A549 treated with ZK216348 at 1 μM for 4 hours (cell line): ENCODE measurements at places on chromosomes 4 and X. TPM values are rescaled to one million over a fixed set of nuclear protein-coding genes. Genes with fewer than 3 reads are reported as not detected.

GAGE12J gene
- total RNA-seq = not detected in 5 replicates

SPANXN4 gene
- not detected in 5 replicates for total RNA-seq

GDPD2 gene
- 0.17 TPM in 1 of 5 replicates, not detected in the others for total RNA-seq

NDST3 gene
- total RNA-seq = not detected in 5 replicates

TAF7L gene
- total RNA-seq = 0.11 TPM in 2 of 5 replicates, not detected in the others

RNF175 gene
- total RNA-seq = not detected in 5 replicates

RTL5 gene
- total RNA-seq = 1.9 to 3.2 TPM (median 2.8 TPM) in 5 replicates

ZNF732 gene
- total RNA-seq = not detected in 5 replicates

RAI2 gene
- total RNA-seq = 0.11 to 0.40 TPM (median 0.21 TPM) in 4 of 5 replicates, not detected in the other

DMP1 gene
- not detected in 5 replicates for total RNA-seq

QRFPR gene
- 0.12 TPM in 1 of 5 replicates, not detected in the others for total RNA-seq

PABPC1L2B gene
- total RNA-seq = not detected in 5 replicates

CNGA2 gene
- not detected in 5 replicates for total RNA-seq

UGT2B28 gene
- total RNA-seq = not detected in 5 replicates

SUPT20HL1 gene
- not detected in 5 replicates for total RNA-seq

GAGE13 gene
- not detected in 5 replicates for total RNA-seq

GPRASP1 gene
- 0.22 to 0.42 TPM (median 0.34 TPM) in 5 replicates for total RNA-seq

HAND2 gene
- 0.12 to 0.62 TPM (median 0.31 TPM) in 5 replicates for total RNA-seq

HPRT1 gene
- 91.5 to 156 TPM (median 102 TPM) in 5 replicates for total RNA-seq

STOX2 gene
- total RNA-seq = 1.5 to 3.9 TPM (median 2.8 TPM) in 5 replicates

PGK1 gene
- total RNA-seq = 576 to 603 TPM (median 590 TPM) in 5 replicates

MAGEA12 gene
- 0.11 to 0.13 TPM (median 0.12 TPM) in 3 of 5 replicates, not detected in the others for total RNA-seq
